Osteoblast (primary cell): ENCODE measurements at places on chromosomes 12 and 14. TPM values are rescaled to one million over a fixed set of nuclear protein-coding genes. Genes with fewer than 3 reads are reported as not detected.

DNA sequence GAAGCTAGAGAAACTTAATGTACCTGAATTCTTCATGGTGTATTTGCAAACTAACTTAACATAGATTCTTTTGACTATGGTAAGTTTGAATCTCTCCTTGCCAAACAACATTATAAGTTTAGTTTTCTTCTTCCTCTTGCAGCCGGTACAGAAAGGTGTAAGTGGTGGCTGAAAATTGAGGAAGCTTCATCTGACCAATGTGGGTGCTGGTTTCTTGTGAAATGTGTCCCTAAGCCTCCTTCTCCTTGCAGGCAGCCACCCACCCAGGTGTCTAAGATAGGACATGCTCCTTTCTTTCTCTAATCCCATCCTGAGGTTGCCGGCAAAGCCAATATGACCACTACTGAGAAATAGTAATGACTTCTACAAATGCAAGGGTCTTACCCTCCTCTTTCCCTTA is 20.6 kb downstream of the GSG1 start:
- no peaks in the 10 kb centered on the region for H3K36me3 ChIP-seq
- DNase-seq: no peak
- no peaks in the 10 kb centered on the region for H3K4me1 ChIP-seq
- no peak overlapping the region for H3K4me3 ChIP-seq
- no peaks in the 10 kb centered on the region for H3K27me3 ChIP-seq

DNA sequence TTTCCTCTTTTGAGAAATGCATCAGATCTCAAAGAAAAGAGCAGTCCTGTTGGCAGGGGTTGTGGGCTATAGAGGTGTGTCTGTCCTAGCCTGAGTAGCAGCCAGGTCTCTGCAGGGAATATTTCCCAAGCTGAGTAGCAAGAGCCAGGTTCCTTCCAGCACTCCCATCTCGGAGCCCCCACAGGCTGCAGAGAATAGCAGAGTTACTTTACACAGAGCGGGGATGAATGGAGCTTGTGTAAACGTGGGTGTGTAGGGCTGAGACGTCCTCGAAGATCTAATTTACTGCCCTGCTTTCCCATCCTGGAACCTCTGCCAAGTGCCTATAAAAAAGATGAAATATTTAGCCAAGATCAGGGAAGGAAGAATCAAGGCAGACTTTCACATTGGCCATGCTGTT is 156.6 kb downstream of the TSPAN9 start:
- H3K4me3 ChIP-seq: no peak overlapping the region
- no peak overlapping the region for H3K27ac ChIP-seq
- H3K27me3 ChIP-seq: peaks cover 13% of the 10 kb centered on the region
- H3K36me3 ChIP-seq: no peaks in the 10 kb centered on the region
- DNase-seq: peak; percentile 43

The ACOT4 gene
- 1.8 and 2.5 TPM in 2 replicates for total RNA-seq

GRCh38 chr14:68511129-68512047 is 281.5 kb downstream of the ZFP36L1 start:
- peaks cover 13% of the 10 kb centered on the region for H3K4me1 ChIP-seq
- peak; percentile 82 for DNase-seq
- no peak overlapping the region for H3K27ac ChIP-seq
- H3K27me3 ChIP-seq: no peaks in the 10 kb centered on the region
- H3K4me3 ChIP-seq: no peak overlapping the region
- no peaks in the 10 kb centered on the region for H3K36me3 ChIP-seq

- H3K27me3 ChIP-seq: peaks cover 23% of the 10 kb centered on the region
- DNase-seq: no peak
- no peaks in the 10 kb centered on the region for H3K4me1 ChIP-seq
- no peak overlapping the region for H3K27ac ChIP-seq
These were observed 120.0 kb upstream of the PRMT8 start for GRCh38 chr12:3371018-3371417.

GRCh38 chr12:114682785-114683708 is 928 bp downstream of the TBX3 start:
- H3K36me3 ChIP-seq: peaks cover 14% of the 10 kb centered on the region
- peaks cover 17% of the 10 kb centered on the region for H3K27me3 ChIP-seq
- H3K4me3 ChIP-seq: peak overlapping the region; percentile 76

- H3K27ac ChIP-seq: no peak overlapping the region
- H3K4me1 ChIP-seq: no peaks in the 10 kb centered on the region
- H3K36me3 ChIP-seq: no peaks in the 10 kb centered on the region
- peaks cover 3% of the 10 kb centered on the region for H3K27me3 ChIP-seq
- DNase-seq: no peak
- H3K4me3 ChIP-seq: no peak overlapping the region
These were observed 179.3 kb upstream of the ATF7IP start for GRCh38 chr12:14186193-14186502.

The NTF3 gene
- under 0.01 and 1.1 TPM in 2 replicates for total RNA-seq

GRCh38 chr14:75821831-75822521 is 159.8 kb downstream of the TGFB3 start:
- no peaks in the 10 kb centered on the region for H3K27me3 ChIP-seq
- no peak for DNase-seq
- H3K36me3 ChIP-seq: peaks cover 6% of the 10 kb centered on the region
- H3K4me3 ChIP-seq: no peak overlapping the region
- H3K4me1 ChIP-seq: peaks cover 33% of the 10 kb centered on the region
- H3K27ac ChIP-seq: peak overlapping the region; percentile 95

- H3K4me3 ChIP-seq: no peak overlapping the region
- H3K36me3 ChIP-seq: no peaks in the 10 kb centered on the region
- H3K27me3 ChIP-seq: no peaks in the 10 kb centered on the region
- H3K4me1 ChIP-seq: no peaks in the 10 kb centered on the region
- no peak overlapping the region for H3K27ac ChIP-seq
These were observed 52.7 kb downstream of the ESRRB start for GRCh38 chr14:76428611-76429010.

DNA sequence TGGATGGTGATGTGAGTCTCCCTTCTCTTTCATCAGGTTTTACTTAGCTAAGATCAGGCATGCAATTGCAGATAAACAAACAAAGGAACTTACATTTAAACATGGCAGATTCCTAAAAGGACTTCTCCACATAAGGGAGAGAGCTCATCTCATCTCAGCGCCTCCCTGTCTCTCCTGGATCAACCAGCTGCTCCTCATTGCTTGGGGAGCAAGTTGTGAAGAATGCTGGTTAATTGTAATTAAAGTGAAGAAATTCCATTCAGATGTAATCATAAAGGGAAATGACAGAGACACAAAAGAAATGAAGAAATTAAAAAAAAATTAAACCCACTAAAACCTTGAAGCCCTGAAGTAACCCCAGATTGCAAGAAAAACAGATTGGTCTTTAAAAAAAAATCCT is 104.4 kb upstream of the DIO2 start:
- no peak overlapping the region for H3K4me3 ChIP-seq
- no peaks in the 10 kb centered on the region for H3K36me3 ChIP-seq
- no peak for DNase-seq
- no peaks in the 10 kb centered on the region for H3K27me3 ChIP-seq
- H3K4me1 ChIP-seq: peaks cover 22% of the 10 kb centered on the region

DNA sequence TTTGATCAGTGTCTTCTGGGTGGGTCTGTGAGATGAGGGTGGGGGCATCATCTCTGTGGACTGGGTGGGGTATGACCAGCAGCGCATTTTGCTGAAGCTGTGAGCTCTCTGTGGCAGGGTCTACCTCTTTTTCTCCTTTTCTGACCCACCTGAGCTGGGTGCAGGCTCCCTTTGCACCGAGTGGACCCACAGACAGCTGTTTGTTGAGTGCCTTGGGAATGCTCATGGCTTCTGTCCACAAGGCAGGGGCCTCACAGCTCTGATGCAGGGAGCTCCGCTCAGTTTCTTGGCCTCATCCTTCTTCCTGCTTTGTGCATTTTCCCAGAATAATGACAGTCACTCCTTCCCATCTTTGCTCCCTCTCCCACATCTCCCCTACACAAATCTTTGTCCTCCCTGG is 380.6 kb downstream of the DPF3 start:
- H3K4me3 ChIP-seq: no peak overlapping the region
- peaks cover 12% of the 10 kb centered on the region for H3K4me1 ChIP-seq
- H3K27me3 ChIP-seq: peaks cover 28% of the 10 kb centered on the region
- H3K27ac ChIP-seq: no peak overlapping the region

DNA sequence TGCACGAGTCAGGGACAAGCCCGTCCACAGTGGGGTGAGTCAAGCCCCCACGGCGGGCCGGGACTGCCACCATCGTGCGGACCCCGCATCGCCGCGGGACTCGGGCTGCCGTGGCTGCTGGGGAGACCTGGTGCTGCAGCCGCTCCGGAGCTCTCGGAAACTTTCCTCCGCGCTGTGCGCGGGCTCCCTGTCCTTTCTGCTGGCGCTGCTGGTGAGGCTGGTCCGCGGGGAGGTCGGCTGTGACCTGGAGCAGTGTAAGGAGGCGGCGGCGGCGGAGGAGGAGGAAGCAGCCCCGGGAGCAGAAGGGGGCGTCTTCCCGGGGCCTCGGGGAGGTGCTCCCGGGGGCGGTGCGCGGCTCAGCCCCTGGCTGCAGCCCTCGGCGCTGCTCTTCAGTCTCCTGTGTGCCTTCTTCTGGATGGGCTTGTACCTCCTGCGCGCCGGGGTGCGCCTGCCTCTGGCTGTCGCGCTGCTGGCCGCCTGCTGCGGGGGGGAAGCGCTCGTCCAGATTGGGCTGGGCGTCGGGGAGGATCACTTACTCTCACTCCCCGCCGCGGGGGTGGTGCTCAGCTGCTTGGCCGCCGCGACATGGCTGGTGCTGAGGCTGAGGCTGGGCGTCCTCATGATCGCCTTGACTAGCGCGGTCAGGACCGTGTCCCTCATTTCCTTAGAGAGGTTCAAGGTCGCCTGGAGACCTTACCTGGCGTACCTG is 1.1 kb downstream of the PDE3A start:
- no peaks in the 10 kb centered on the region for H3K27me3 ChIP-seq
- peak overlapping the region; percentile 88 for H3K27ac ChIP-seq
- peak overlapping the region; percentile 87 for H3K4me3 ChIP-seq
- H3K36me3 ChIP-seq: no peaks in the 10 kb centered on the region
- H3K4me1 ChIP-seq: peaks cover 9% of the 10 kb centered on the region

The TEX52 gene
- total RNA-seq: not detected in 2 replicates

The CDC42BPB gene
- total RNA-seq: 99.9 and 118 TPM in 2 replicates

GRCh38 chr12:120159509-120160237 is 34.8 kb downstream of the GCN1 start:
- H3K4me3 ChIP-seq: no peak overlapping the region
- no peak overlapping the region for H3K27ac ChIP-seq
- peaks cover 97% of the 10 kb centered on the region for H3K36me3 ChIP-seq
- no peaks in the 10 kb centered on the region for H3K4me1 ChIP-seq
- H3K27me3 ChIP-seq: no peaks in the 10 kb centered on the region

GRCh38 chr12:52819731-52820510 is 6.0 kb upstream of the KRT4 start:
- H3K4me1 ChIP-seq: peaks cover 7% of the 10 kb centered on the region
- peaks cover 26% of the 10 kb centered on the region for H3K27me3 ChIP-seq
- H3K27ac ChIP-seq: no peak overlapping the region
- no peaks in the 10 kb centered on the region for H3K36me3 ChIP-seq

- H3K36me3 ChIP-seq: peaks cover 3% of the 10 kb centered on the region
- peaks cover 22% of the 10 kb centered on the region for H3K4me1 ChIP-seq
- H3K4me3 ChIP-seq: no peak overlapping the region
- peak; percentile 68 for DNase-seq
- no peak overlapping the region for H3K27ac ChIP-seq
- no peaks in the 10 kb centered on the region for H3K27me3 ChIP-seq
These were observed 14.0 kb downstream of the RHOF start for GRCh38 chr12:121779422-121779895.

The HOXC13 gene
- total RNA-seq: under 0.01 TPM in 1 of 2 replicates, not detected in the other

GRCh38 chr14:104212206-104213095 is 74.1 kb downstream of the KIF26A start:
- no peak overlapping the region for H3K4me3 ChIP-seq
- H3K36me3 ChIP-seq: no peaks in the 10 kb centered on the region
- no peaks in the 10 kb centered on the region for H3K27me3 ChIP-seq

The CEBPE gene
- total RNA-seq: not detected in 2 replicates

GRCh38 chr14:93789228-93790130 is 1.2 kb upstream of the PRIMA1 start:
- no peaks in the 10 kb centered on the region for H3K4me1 ChIP-seq
- no peak for DNase-seq
- no peak overlapping the region for H3K27ac ChIP-seq
- no peak overlapping the region for H3K4me3 ChIP-seq
- peaks cover 17% of the 10 kb centered on the region for H3K27me3 ChIP-seq

- no peaks in the 10 kb centered on the region for H3K27me3 ChIP-seq
- DNase-seq: peak; percentile 15
- no peak overlapping the region for H3K4me3 ChIP-seq
- no peaks in the 10 kb centered on the region for H3K36me3 ChIP-seq
- no peak overlapping the region for H3K27ac ChIP-seq
These were observed 615.1 kb downstream of the TMEM121 start for GRCh38 chr14:106141242-106142220.

DNA sequence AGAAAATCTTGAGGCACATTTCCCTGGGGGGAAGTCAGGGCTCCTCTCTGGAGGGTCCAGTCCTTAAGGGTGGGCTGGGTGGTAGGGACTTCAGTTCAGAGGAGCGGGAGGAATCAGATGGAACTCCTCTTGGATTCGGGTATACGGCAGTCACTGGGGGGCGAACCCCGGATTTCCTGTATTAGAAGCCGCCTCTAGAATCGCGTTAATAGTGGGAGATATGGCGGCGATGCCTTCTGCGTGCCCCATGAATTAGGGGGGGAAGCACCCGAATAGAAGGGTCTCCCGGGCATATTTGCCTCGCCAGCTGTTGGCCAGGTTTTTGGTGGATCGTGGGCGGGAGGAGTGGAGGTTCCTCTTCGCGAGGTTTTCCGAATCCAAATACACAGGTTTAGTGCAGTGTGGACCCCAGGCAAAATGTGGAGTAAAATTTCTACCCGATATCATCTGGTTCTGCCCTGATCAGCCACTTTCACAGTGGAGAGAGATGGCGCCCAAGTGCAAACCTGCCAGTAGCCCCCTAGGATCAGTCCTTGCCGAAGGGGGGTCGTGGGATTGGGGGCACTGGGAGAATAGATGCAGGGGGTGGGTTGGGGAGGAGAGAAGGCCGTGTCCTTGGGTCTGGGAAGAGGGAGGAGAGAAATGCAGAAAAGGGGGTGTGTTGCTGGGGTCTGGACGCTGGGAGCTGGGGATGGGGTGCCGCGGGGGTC is 628 bp downstream of the MEG3 start:
- peaks cover 30% of the 10 kb centered on the region for H3K36me3 ChIP-seq
- H3K4me1 ChIP-seq: peaks cover 11% of the 10 kb centered on the region
- peak; percentile 50 for DNase-seq
- peak overlapping the region; percentile 90 for H3K4me3 ChIP-seq

- no peak overlapping the region for H3K27ac ChIP-seq
- H3K36me3 ChIP-seq: no peaks in the 10 kb centered on the region
- H3K4me3 ChIP-seq: no peak overlapping the region
- DNase-seq: no peak
These were observed 22.2 kb downstream of the GSC start for GRCh38 chr14:94747739-94748138.

GRCh38 chr12:102702447-102703114 is 214.5 kb downstream of the PAH start:
- DNase-seq: peak; percentile 89
- H3K4me3 ChIP-seq: no peak overlapping the region
- H3K27me3 ChIP-seq: no peaks in the 10 kb centered on the region
- H3K4me1 ChIP-seq: no peaks in the 10 kb centered on the region

The DNAJC22 gene
- total RNA-seq: 0.29 and 1.1 TPM in 2 replicates

GRCh38 chr14:104274806-104275205 is 136.4 kb downstream of the KIF26A start:
- no peaks in the 10 kb centered on the region for H3K4me1 ChIP-seq
- H3K27me3 ChIP-seq: no peaks in the 10 kb centered on the region
- H3K27ac ChIP-seq: no peak overlapping the region
- H3K36me3 ChIP-seq: no peaks in the 10 kb centered on the region
